ENCODE measurements at places on chromosomes 3 and 15.

DNA sequence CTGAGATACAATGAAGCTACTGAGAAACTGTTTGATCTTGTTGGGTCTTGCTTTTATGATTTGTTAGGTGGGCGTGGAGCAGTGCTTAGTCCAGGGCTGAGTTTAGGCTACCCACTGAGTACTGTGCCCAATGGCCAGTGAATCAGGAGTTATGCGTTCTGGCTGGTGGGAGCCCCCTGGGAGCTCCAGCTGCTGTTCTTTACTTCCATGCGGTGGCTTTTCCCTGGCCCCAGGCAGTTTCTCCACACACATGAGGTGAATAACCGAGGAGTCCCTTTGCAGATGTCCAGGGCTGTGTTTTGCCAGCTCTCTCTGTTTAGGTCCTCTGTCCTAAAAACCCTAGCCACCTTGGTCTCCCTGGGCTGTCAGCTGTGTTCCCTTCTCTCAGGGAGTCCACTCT is 106.5 kb downstream of the KLF13 start:
- no peak for DNase-seq

DNA sequence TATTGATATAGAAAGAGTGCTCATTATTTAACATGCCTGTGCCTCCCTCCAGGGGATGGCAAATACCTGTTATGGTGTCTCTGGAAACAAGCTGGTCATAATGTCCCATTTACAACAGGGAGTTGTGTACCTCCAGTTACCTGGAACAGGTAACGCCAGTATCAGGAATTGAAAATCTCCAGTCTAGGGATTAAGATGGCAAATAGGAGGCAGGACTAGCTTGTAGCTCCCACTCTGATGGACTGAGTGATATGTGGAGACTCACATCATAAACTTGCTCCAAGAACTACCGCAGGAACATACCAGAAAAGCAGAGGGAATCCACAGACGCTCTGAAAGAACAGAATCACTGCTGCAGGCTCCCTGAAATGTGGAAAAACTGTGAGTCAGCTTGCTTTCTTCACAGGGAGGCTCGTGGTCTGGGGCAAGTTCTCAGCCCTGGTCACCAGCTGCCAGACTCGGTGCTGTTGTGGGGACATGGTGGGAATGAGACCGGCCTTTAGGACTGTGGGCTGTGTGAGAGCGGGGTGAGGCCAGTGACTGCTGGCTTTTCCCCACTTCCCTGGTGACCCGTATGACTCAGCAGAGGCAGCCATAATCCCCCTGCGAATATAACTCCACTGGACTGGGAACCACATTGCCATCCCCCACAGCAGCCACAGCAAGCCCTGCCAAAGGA is 97.4 kb downstream of the KCNAB1 start:
- DNase-seq = no peak

DNA sequence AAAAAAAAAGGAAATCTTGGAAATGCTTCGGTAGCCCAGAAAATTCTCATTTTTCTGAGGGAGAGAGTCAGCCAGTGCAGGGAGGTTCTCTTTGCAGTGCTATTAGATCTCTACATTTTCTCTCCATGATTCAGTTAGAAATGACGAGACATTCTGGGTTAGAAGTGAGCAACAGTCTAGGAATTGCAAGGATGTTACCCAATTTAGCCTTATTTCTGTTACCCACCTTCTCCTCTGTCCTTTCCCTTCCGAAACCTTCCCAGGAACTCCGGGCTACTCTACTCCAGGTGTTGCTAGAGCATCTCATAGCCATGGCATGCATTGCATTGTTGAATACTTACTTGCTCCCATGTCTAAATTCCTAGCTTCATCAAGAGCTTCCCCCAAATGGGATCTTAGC is 106.8 kb downstream of the EDEM1 start:
- DNase-seq = no peak

- DNase-seq = no peak
These were observed 185.9 kb upstream of the LINGO1 start for GRCh38 chr15:77818484-77819047.

DNA sequence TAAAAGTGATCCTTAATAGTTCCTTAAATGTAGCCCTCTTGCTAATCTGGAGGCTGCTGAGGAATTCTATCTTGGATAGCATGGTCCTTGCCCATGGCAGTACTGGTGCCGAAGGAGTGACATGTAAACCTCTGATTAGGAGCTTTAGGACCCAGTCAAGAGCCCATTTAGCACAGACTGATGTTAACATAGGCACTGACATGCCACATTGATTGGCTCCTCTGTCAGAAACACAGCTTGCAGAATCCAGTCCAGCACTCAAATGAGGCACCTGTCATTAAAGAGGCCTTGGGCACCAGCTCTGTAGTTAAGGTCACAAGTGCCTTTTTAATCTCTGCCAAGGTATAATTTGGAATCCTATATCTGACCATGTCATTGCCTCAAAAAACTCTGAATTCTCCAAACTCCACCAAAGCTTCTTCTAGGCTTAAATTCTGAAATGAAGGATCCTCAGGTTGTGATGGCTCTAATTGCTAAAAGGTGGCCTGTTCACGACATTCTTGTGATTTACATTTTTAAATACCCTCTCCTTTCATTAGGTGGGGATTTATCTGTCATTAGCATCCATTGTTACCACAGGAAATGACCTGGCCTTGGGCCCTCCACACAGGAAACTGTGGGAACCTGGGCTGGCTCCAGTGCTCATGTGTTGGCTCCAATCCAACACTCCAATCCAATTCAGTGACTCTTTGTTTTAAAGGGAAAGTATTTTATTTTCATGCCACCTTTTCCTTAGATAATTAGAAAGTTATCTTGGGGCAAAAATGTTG is 57.3 kb upstream of the RNF7 start:
- peak; percentile 4 for DNase-seq

- no peak for DNase-seq
These were observed 104.5 kb downstream of the RFTN1 start for GRCh38 chr3:16409032-16409431.

DNA sequence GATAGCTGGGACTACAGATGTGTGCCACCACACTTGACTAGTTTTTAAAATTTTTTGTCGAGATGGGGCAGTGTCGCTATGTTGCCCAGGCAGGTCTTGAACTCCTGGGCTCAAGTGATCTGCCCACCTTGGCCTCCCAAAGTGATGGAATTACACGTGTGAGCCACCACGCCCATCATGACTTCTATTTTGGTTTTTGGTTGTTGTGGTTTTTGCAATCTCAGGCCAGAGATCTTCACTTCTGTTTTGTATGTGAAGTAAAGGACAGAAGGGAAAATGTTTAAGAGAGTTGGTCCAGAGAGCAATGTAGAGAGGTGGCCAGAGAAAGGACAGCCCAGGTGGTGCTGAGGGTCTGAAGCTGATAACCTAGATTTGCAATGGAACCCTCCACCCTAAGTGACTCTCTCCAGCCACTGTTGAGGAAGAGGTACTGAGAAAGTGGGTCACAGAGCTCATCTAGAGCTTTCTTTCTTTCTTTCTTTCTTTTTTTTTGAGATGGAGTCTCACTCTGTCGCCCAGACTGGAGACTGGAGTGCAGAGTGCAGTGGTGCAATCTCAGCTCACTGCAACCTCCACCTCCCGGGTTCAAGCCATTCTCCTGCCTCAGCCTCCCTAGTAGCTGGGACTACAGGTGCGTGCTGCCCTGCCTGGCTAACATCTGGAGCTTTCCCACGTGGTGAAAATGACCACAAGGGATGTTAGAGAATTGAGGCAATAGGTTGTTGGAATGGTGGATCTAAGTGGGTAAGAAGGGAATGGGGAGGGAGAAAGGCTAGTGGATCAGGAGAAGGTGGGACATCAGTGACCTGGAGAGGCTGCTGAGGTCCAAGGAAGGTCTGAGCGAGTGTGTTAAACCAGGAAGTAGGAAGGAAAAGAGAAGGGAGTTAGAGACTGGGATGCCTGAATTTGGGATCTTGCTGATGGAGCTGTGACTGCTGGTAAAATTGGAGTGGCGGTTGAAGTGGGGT is 22.4 kb upstream of the SEMA4B start:
- no peak for DNase-seq

DNA sequence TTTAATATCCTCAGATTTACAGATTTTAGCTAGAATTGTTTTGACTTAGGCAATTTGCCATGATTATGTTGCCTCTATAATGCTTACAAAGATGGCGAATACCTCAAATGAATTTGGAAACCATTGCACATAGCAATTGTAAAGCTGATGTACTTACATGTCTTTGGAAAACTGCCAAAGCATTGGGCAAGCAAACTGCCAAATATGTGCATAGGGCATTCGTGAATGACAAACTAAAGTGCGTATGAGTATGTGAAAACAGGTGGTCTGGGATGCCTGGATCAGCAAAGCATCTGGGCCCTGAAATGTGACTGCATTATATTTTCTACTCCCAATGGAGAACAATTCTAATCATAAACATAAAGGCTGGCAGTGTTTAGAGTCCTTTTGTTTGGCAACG is 445.3 kb upstream of the ROBO1 start:
- DNase-seq = no peak

- no peak for DNase-seq
These were observed 24.4 kb downstream of the MAP1A start for GRCh38 chr15:43541785-43542184.

DNA sequence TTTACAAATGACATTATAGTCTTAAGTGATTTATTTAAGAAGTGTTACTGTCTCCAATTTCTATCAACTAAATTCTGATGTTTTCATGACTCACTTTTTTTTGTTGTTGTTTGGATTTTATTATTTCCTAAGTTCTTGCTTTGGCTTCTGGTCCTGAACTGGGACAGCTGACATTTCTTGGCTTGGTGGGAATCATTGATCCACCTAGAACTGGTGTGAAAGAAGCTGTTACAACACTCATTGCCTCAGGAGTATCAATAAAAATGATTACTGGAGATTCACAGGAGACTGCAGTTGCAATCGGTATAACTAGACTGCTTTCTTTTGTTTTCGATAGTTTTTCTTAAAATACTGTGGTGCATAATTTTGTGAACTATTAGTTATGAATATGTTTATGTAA is 47.5 kb downstream of the ASTE1 start:
- no peak for DNase-seq

DNA sequence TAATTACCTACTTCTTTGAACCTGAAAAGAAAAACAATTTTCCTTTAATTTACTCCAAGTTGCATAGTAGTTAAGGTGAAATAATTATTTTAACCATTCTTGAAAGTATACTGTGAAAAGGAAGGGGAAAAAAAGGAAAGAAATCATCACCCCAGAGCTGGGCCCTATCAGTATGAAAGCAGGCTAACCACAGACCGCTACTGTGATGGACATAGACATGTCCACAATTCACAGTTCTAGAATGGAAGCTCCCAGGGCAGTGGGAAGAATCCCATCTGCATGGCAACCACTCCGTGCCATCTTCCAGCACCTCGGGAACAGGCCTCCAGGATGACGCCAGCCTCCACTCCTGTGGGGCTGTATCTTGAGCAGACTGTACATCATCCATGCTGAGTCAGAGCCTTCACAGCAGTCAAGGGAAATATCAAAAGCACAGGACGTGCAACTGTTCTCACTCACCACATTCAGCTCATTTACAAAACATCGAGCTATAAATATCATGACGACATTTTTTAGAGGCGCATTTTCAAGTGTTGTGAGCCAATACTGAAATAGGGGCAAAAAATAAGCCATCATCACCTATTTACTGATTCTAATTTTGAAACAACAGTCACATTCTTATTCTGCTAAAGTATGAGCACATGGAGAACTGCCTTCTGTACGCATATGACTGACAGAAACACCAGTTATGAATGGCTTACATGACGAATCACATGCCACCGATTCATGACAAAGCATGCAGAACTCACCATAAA is 119.7 kb downstream of the SNRK start:
- DNase-seq = no peak

- no peak for DNase-seq
These were observed 9.3 kb downstream of the RFTN1 start for GRCh38 chr3:16504242-16504641.

DNA sequence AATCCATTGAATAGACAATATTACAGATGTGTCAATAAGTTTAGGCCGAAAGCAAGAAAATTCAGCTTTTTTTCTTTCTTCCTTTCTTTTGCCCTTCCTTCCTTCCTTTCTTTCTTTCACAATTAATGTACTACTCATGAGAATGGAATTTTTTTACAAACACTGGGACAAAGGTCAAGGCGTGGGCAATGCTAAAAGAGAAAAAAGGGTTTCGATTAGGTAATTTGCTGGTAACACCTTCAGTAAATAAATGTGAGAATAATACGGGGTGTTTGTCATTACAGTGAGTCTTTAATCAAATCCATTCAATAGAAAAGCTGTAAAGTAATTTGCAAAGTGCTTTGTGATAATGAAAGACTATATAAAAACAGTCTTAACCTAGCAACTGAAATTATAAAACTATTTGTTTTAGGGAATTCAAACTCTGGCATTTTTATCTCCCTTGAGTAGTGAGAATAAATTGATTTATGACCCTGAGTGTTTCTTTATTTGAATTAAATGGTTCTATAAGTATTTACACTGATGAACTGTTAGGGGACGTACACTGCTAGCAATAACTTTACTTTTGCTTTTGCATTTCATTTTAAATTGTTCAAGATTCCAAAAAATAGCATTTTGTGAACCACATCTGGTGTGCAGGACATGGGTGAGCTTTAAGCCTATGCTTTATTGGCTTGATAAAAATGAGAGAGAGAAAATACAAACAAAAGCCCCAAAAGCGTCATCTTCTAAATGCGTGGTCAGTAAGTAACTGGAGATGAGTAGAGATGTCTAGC is 104.2 kb upstream of the THRB start:
- DNase-seq = no peak

DNA sequence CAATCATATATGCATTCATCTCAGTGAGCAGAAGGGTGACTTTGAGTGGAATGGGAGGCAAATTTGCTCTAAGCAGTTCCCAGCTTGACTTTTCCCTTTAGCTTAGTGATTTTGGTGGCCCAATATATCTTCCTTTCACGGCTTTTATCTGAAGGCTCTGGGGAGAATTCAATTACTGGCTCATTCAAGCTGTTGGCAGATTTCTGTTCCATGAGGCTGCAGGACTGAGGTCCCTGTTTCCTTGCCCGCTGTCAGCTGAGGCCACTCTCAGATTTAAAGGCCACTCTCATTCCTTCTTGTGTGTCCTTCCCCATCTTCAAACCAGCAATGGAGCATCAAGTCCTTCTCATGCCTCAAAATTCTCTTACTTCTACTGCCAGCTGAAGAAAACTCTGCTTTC is 170.4 kb upstream of the ATP10A start:
- no peak for DNase-seq

DNA sequence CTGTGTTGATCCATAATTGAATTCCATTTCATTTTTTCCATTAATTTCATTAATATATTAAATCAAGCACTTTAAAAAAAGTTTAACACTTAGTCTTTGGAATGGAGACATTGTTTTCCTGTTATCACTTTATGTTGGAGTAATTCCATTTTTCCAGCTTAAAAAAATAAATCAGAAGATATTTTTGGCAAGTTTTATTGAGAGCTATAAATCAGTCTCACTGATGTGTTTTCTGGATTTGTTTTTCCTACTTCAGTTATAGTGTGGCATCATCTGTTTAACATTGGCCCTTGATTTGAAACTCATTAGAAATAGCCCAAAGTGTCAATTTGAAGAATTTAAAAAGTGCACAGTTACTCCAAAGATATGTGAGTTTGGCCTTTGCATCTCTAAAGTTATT is 53.1 kb downstream of the MAP2K5 start:
- no peak for DNase-seq

- no peak for DNase-seq
These were observed 795.8 kb downstream of the OTOL1 start for GRCh38 chr3:162292409-162292808.

- DNase-seq = no peak
These were observed 52.7 kb upstream of the CMC1 start for GRCh38 chr3:28188686-28189085.

- no peak for DNase-seq
These were observed 120.8 kb downstream of the ARPP21 start for GRCh38 chr3:35760146-35760545.

All from CD4-positive, alpha-beta T cell treated with Interleukin-12 subunit alpha and Interleukin-12 subunit beta, for 1 hour (primary cell).